Renal cortex interstitium (tissue), 15 donors: ENCODE measurements at places on chromosomes 1 and 21.

- no peak for DNase-seq
Observed at GRCh38 chr1:190942475-190942874, 464.8 kb upstream of the BRINP3 start.

DNA sequence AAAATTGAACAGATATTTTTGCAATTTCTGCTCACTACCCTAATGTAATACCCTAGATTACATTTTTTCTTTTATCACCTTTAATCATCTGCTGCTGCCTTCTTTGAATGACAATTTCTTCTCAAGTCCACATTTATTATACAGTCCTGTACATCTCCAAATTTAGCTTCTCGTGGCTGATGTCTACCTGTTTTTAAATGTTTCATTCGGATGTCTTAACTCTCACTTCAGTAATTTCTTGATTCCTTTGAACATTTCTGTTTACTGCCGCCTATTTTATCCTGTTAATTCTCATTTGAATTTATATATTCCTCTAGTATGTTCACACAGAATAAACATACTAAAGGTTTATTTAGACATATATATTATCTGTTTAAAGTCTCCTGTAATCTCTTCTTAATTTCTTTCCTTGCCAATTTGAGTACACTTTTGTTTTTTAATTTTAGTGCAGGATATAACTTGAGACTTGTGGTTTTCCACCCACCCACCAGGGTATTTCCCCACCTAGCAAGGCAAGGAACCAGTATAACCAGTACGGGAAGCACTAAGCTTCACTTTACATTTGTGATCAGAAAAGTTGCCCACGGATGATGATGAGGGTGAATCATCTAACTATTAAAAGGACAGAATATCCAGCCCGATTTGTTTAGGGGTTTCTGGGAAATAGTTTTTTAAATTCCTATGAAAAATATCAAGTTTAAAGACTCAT lies 12.7 kb downstream of the INSL5 start:
- DNase-seq = no peak

GRCh38 chr21:42031816-42032215 lies 21.7 kb upstream of the ZBTB21 start:
- DNase-seq = no peak

GRCh38 chr21:31743712-31744111 lies 11.8 kb upstream of the SCAF4 start:
- DNase-seq = no peak

DNA sequence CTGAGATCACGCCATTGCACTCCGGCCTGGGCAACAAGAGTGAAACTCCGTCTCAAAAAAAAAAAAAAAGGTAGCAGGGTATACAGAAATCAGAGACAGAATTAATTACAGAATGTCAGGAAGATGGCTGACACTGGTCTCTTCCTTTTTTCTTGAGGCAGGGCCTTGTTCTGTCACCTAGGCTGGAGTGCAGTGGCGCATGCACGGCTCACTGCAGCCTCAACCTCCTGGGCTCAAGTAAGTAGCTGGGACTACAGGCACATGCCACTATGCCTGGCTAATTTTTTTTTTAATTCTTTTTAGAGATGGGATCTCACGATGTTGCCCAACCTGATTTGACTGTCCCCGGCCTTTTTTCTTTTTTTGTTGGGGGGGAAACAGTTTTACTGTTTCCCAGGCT lies 16.4 kb downstream of the RNU5D-1 start:
- no peak for DNase-seq

DNA sequence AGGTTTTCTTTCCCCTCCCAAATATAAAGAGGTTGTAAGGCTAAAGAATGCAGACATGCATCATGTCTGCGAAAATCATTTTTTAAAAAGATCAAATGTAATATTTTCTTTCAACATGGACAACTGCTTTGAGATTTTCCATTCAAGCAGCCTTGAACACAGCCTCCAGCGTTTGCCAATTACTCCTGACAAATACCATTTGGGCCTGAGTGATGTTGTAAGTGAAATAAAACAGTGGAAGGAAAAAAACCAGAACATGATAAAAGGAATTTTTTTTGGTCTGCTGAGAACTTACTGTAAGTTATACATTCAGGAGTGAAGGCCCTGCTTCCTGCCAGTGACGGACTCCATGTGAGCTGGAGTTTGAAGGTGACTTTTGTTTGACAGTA lies 37.2 kb downstream of the SETD4 start:
- DNase-seq = peak; percentile 51

GRCh38 chr21:38766987-38767722 lies 38.6 kb upstream of the ETS2 start:
- no peak for DNase-seq

- no peak for DNase-seq
Observed at GRCh38 chr1:51709951-51710350, 93.1 kb downstream of the OSBPL9 start.

DNA sequence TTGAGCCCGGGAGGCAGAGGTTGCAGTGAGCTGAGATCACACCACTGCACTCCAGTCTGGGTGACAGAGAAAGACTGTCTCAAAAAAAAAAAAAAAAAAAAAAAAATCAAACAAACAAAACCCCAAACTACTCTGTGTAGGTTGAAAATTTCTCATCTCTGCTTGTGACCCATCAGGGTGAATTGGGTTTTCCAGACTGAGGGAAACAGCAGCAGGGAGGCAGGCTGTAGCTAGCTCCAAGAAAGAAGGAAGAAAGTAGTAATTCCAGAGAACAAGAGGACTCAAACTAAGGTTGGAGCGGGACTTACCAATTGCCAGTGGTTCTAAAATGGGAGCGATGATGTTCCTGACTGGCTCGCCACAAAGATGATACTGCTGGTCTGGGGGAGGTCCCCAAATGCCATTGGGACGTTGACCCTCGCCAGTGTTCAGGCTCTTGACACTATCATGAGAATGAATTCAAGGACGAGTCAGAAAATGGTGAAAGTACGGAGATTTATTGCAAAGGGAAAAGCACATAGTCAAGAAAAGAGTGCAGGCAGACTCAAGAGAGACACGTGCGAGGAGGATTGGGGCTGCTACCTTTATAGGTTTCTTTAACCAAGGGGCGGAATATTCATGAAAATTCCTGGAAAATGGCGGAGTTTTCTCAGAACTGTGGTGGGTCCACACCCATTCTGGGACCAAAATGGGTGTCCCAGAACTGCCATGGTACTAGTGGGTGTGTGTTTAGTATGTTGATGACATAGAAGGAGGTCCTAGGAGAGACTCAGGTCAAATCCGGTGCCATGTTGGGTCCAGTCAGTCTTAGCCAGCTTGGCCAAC lies 13.4 kb downstream of the AADACL4 start:
- no peak for DNase-seq

DNA sequence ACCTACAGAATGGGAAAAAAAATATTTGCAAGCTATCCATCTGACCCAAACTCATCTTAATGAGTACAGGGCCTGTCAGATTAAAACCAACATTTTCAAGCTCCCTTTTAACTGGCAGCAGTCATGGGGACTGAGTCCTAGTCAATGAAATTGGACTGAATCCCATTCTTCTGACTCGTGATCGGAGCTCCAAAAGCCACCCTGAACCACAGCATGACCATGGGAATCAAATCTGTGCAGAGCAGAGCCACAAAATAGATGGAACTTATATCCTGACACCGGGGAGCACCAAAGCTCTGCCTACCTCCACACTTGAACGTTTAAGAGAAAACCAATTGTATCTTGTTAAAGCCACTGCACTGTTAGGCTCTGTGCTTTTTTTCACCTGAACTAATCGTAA lies 5.0 kb upstream of the RWDD3 start:
- no peak for DNase-seq

DNA sequence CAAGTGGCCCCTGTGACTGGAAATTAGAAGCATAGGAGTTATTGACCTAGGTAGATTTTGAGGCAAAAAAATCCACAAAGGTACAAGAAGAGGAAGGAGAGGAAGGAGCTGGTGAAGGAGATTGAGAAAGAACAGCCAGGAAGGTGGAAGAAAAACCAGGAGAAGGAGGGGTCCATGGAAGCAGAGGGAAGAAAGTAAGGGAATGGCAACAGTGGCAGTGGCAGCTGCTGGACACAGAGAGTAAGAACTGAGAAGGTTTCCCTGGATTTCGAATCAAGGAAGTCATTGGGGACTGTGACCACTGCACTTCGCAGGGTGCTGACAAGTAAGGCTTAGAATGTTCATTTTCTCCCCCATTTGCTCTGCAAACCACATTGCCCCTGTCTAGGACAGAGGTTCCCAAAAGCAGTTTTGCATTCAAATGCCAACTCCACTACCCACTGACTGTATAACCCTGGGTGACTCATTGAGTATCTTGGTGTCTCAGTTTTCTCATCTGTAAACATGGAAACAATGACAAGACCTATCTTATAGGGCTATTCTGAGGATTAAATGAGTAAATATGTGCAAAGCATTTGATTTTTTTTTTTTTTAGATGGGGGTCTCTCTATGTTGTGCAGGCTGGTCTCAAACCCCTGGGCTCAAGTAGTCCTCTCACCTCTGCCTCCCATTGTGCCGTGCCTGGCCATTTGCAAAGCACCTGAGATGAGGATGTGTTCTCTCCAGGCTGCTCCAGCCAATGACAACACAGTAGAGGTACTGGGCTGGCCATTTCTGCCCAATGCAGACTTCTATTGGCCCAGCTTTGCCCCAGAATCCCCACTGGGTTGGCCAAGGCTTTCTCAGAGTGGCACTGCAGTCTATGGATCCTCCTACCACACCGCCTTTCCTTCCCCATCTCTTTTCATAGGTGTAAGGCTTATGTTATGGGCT lies 9.3 kb upstream of the CAPN2 start:
- DNase-seq = no peak

GRCh38 chr1:175870217-175870616 lies 126.8 kb upstream of the TNR start:
- no peak for DNase-seq

DNA sequence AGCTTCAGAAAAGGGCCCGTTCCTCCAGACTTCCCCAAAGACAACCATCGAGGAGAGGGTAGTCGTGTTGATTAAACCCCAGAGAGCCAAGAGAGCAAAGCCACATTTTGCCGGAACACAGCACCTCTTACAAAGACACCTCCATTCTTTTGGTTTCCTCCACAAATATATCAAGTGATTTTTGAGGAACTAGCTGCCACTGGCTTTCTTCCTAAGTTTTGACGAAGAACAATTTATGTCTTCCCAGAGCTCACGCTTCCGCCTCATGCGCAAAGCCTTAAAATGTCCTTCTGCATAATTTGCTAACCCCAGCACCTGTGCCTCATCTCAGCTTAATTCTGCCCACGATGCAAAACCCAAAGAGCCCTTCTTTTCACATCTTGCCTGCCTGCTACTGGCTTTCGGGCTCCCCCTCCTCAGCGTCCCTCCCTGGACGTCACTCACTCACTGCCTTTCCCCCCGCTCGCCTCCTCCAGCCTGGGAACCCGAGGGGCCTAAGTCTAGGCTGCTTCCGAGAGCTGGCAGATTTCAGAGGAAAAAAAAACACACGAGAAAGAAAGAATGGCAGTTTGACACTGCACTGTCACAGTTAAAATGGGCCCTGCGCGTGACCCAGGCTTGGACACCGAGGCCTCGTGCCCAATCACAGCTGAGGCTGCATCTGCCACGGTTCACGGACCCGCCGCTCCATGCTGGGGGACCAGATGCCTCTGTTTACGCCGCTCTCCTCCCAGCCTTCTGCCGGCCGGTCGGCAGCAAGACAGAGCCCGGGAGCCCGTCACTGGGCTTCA lies 77.6 kb upstream of the IFNAR2 start:
- no peak for DNase-seq

- peak; percentile 38 for DNase-seq
Observed at GRCh38 chr1:150009604-150010392, 728 bp downstream of the OTUD7B start.

GRCh38 chr1:227898502-227899140 lies 49.1 kb downstream of the WNT9A start:
- no peak for DNase-seq

DNA sequence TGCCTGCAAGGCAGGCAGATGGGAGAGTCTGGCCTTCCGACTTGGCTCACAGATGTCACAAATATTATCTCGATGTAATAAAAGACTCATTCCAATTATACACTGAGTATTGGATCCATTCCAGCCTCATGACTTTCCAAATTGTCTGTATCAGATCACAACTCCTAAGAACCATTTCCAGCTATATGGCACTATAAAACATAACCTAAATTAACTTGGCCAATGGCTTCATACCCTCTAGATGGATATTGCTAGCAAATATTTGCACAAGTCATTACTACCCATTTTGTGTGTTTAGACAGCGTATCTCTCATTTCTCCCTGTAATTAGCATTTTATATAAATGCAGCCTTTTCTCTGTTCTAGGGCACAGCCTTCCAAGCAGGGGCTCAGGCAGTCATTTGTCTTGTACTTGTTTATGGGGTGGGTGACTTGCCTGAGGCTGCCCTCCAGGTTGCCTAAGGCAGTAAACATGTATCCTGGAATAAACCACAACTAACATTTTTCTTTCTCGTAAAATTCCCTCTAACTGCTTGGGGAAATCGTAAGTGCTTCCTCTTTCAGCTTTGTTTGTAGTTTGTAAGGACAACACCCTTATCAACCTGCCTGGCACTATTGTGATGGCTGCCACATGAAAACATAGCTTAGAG lies 70.6 kb upstream of the KCNJ6 start:
- no peak for DNase-seq

- no peak for DNase-seq
Observed at GRCh38 chr1:26839339-26839722, 12.8 kb downstream of the ZDHHC18 start.

- no peak for DNase-seq
Observed at GRCh38 chr1:174764191-174764590, 235.6 kb upstream of the CACYBP start.

DNA sequence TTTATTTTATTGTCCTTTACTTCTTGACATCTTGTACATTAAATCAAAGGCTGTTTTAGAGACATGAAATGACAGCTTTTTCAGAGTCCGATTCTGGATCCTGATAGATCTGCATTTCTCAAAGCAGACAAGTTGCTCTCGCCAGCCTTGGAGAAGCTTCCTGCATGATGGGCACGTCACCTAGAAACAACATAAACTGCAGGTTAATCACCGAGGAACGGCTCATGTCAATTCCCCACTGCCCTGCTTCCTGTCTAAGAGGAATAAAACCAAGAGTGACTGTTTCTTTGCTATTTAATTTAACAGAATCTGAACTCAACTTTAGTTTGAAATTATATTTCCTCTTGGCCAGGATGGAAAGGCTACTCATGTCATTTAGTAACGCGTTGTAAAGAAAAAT lies 77.0 kb downstream of the RWDD3 start:
- no peak for DNase-seq

DNA sequence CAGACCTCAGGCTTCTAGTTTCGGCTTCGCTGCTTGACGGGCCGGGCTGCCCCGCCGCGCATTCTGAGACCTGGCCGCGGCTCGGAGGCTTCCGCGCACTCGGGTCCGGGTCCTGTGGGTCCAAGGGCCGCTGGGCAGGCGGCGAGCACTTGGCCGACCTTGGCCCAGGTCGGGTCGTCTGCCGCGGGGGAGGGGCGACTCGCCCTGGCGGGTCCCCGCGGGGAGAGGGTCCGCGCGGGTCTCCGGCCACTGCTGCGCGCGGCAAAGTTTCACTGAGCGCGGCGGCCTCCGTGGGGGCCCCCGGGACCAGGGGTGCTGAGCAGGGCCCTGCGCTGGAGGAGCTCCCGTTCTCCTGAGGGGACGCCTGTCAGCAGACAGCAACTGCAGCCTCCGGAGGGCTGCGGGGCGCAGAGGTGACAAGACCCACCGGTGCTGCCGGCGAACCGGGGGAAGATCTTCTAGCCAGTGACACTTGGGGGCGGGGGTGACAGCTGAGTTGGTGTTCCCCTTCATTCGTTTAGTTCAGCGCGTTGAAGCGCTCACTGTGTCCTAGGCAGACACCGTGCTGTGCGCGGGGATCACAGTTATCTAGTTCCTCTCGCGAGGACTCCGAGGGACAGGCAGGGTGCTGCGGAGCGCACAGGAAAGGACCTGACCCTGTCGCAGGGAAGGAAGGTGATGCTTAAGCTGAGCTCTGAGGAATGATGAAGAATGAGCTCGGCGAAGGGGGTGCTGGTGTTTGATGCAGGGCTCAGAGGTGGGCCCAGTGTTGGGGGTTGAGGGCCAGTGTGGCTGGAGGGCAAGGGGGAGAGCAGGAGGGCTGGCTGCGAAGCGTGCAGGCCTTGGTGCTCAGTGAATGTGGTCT lies 725 bp downstream of the MTFR1L start:
- no peak for DNase-seq
